ENCODE measurements at places on chromosomes 7 and 10. TPM values are rescaled to one million over a fixed set of nuclear protein-coding genes. Genes with fewer than 3 reads are reported as not detected.

SLC39A12 gene
- total RNA-seq = not detected

CNNM2 gene
- 5.1 TPM for total RNA-seq

C1QL3 gene
- not detected for total RNA-seq

CDNF gene
- total RNA-seq = 0.09 TPM

PLAU gene
- total RNA-seq = 52.7 TPM

DENND2A gene
- total RNA-seq = 15.3 TPM

CYP2C8 gene
- not detected for total RNA-seq

ACTL6B gene
- not detected for total RNA-seq

WIPF3 gene
- not detected for total RNA-seq

TAS2R41 gene
- total RNA-seq = not detected

ENTPD7 gene
- 8.3 TPM for total RNA-seq

OR2A7 gene
- total RNA-seq = 0.17 TPM

TCERG1L gene
- not detected for total RNA-seq

ARL5B gene
- 11.0 TPM for total RNA-seq

IDI2 gene
- not detected for total RNA-seq

IL6 gene
- total RNA-seq = 3.0 TPM

KIF11 gene
- total RNA-seq = 2.8 TPM

PRSS37 gene
- not detected for total RNA-seq

IDI1 gene
- total RNA-seq = 109 TPM

C10orf71 gene
- total RNA-seq = not detected

AQP1 gene
- 10.9 TPM for total RNA-seq

ITGA8 gene
- 0.94 TPM for total RNA-seq

OR13A1 gene
- total RNA-seq = not detected

NKX1-2 gene
- not detected for total RNA-seq

CDHR1 gene
- total RNA-seq = 0.26 TPM

PSAP gene
- total RNA-seq = 978 TPM

SUN3 gene
- not detected for total RNA-seq

C10orf67 gene
- not detected for total RNA-seq

PPP1R9A gene
- 0.51 TPM for total RNA-seq

PDLIM1 gene
- 41.1 TPM for total RNA-seq

TEX47 gene
- total RNA-seq = not detected

PDE6C gene
- total RNA-seq = not detected

ARL3 gene
- 5.3 TPM for total RNA-seq

CLEC5A gene
- total RNA-seq = not detected

FAM25A gene
- total RNA-seq = not detected

NUP205 gene
- total RNA-seq = 45.5 TPM

DNAJB6 gene
- 56.8 TPM for total RNA-seq

AFAP1L2 gene
- total RNA-seq = 0.51 TPM

NUTM2A gene
- total RNA-seq = 0.34 TPM

MSMB gene
- not detected for total RNA-seq

OR2A12 gene
- total RNA-seq = not detected

LIPM gene
- total RNA-seq = not detected

LBX1 gene
- total RNA-seq = under 0.01 TPM

PTF1A gene
- total RNA-seq = not detected

ADRA2A gene
- under 0.01 TPM for total RNA-seq

TMEM196 gene
- total RNA-seq = 1.5 TPM

OR9A4 gene
- not detected for total RNA-seq

HTRA1 gene
- 523 TPM for total RNA-seq

SPDYE6 gene
- not detected for total RNA-seq

TUBB8 gene
- not detected for total RNA-seq

AGR3 gene
- total RNA-seq = not detected

STRIP2 gene
- total RNA-seq = 2.6 TPM

COX19 gene
- total RNA-seq = 5.4 TPM

CHAT gene
- not detected for total RNA-seq

GOLGA7B gene
- not detected for total RNA-seq

ZNRF2 gene
- 4.0 TPM for total RNA-seq
